Hippocampal formation (tissue), 2 donors: ENCODE measurements at places on chromosomes 7 and 10.
A peak's percentile ranks its signal among the peaks of the same experiment; 100 is the strongest.

GRCh38 chr10:69481305-69481704 is 30.0 kb downstream of the TSPAN15 start:
- DNase-seq, result no peak

- DNase-seq, result peak; percentile 42
Measured at GRCh38 chr7:17940951-17941431, 697 bp upstream of the SNX13 start.

DNA sequence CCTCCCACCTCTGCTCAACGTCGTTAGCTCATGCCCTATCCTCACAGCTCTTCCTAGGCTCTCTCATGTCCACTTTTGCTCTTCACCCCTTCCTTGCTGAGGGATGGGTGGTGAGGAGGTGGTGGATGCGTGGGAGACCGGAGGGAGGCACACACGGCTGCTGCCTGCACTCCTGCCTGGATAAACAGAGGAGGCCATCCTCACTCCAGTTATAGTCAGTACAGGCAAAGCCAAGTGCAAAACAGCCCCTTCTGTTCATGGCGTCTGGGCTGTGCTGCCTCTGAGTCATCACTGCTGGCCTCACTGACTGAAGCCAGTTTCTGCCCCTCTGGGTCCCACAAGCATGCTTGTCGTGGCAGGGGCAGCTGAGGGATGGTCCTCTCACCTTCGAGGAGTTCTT is 31.9 kb upstream of the LRRC4 start:
- DNase-seq, result no peak

GRCh38 chr10:33410860-33411234 is 76.4 kb upstream of the NRP1 start:
- no peak for DNase-seq

- DNase-seq, result no peak
Measured at GRCh38 chr7:31444196-31444595, 69.7 kb upstream of the ITPRID1 start.

DNA sequence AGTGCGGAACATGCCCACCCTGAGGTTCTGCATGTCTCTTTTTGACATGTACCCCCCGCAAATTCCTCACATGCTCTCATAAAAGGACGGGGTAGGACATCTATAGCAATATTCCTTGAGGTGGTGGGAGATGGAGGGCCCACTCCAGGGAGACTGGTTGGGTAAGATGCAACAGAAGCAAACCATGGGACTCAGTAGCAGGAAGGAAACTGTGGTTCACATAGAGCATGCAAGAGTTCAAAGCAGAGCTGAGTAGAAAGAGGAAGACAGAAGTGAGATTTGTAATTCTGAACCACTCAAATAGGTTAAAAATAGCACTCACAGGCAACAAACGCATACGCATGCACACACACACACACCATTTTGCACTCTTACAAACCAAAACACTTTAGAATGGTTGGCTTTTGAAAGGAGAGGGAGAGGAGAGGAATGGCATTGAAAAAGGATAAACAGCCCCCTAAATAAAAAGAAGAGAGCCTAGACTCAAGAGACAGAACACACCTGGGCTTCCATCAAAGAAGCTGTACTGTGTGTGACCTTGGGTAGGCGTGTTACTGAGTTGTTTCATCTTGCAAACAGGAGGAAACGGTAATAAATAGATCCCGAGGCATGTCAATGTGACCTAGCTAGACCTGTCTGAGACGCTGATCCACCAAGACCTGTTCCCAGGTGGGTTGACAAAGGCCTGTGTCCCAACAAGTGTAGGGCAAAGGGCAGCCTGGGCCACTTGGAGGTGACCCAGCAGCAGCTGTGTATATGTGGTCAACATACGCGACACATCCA is 77.6 kb upstream of the LRRC4 start:
- DNase-seq, result no peak

GRCh38 chr10:13978533-13979115 is 352.1 kb downstream of the FRMD4A start:
- no peak for DNase-seq
